ENCODE measurements at places on chromosomes 12 and 14.

- DNase-seq, result no peak
These were observed 50.0 kb downstream of the NCOR2 start for GRCh38 chr12:124517260-124518050.

DNA sequence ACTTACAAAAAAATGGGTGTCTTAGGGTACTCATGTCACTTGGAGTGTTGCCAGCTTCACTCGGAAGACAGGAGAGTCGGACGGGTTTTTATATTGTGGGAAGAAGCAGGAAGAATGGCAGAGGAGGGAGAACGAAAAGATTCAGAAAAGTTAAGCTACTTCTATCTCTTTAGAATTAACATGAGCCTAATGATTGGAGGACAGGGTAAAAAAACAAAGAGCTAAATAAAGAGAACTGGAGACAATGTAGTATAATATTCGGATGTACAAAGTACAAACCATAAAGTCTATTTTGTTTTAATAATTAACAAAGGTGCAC is 43.9 kb downstream of the EFCAB11 start:
- no peak for DNase-seq

- DNase-seq, result no peak
These were observed 1.6 kb downstream of the ANKRD33 start for GRCh38 chr12:51889216-51890132.

- DNase-seq, result no peak
These were observed 13.2 kb downstream of the FMNL3 start for GRCh38 chr12:49693931-49694444.

DNA sequence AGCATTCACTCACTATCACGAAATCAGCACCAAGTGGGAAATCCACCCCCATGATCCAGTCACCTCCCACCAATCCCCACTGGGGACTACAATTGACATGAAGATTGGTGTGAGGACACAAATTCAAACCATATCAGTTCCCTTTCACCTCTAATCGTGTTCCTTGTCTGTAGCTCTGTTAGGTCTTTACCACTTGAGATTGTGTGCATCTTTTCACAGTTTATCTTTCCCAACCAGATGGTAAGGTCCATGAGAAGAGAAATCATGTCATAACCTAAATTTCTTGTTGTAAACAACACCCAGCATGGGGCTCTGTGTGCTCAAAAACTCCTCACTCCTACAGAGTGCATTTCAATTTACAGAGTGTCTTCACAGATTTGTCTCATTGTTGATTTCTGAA is 27.1 kb upstream of the PCED1B start:
- no peak for DNase-seq

DNA sequence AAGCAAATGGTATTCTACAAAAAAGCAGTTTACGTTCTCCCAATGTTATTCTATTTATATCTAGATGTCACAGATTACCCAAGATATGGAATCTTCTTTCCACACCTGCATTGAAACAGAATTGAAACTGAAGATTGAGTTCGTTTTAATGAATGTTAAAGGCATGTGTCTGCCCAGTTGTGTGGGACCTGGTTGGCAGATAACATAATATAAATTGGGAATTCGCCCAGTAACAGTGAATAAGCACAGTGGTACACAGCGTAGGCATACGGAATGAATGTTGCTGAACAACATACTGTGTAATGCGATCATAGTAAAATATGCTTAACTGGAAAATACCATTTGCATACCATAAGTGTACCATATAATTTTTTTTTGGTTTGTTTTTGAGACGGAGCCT is 4.3 kb downstream of the KHNYN start:
- no peak for DNase-seq

- DNase-seq, result no peak
These were observed 77.6 kb upstream of the DACT1 start for GRCh38 chr14:58560208-58560607.

DNA sequence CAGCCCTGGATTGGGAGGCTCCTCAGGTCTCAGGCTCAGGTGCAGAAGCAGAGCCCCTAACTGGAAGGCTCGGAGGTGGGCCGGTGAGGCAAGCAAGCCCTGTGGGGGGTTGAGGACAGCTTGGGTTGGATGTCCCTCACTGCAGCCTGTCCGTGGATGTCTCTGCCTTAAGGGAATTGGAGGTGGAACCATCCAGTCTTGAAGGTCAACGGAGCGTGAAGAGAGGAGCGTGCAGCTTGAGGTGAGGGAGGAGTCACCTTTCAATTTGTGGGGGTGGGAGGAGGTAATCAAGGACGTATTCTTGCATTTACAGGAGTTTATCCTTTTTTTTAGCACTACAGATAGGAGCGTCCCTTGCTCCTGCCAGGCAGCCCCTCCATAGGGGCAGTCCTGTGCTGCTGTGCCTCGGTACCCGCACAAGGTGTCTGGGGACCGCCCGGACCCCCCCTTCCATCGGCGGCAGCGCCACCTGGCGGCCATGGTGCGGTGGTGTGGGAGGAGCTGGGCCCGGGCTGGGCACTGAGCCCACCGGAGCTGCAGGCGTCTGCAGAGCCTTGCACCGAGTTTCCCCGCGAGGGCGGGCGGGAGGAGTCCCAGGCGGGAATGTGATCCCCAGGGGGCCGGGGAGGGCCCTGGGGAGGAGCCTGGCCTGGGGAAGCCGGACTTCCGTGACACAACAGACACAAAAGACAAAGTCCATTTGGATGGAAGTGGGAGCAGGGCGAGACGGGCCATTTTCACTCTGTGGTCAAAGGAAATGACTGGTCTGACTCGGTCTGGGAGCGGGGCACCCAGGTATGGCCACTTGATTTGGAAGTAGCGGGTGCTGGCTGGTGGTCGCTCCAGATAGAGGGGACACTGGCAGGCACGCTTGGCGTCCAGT is 864 bp downstream of the DNAJC22 start:
- peak; percentile 63 for DNase-seq

GRCh38 chr12:8648576-8649205 is 13.9 kb downstream of the MFAP5 start:
- no peak for DNase-seq

DNA sequence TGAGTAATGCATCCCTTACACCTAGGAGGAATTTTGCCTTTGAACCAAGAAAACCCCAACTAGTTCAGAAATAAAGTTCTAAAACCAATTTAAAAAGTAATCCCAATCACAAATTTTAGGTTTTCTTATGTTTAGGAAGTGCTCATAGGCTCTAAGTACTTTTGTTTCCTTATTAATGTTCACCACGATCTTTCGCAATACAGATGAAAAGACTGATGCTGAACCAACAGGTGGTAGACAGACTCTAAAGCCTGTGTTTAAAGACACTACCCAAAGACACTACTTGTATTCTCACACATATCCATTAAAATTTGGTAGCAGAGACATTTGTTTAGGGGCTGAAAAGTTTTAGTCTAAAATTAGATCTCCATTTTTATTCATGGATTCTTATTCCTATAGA is 10.6 kb upstream of the PHLDA1 start:
- DNase-seq, result no peak

Data from inflammatory macrophage treated with lipopolysaccharide for 1 hour (primary cell).